ENCODE measurements at places on chromosomes 1 and 21.

DNA sequence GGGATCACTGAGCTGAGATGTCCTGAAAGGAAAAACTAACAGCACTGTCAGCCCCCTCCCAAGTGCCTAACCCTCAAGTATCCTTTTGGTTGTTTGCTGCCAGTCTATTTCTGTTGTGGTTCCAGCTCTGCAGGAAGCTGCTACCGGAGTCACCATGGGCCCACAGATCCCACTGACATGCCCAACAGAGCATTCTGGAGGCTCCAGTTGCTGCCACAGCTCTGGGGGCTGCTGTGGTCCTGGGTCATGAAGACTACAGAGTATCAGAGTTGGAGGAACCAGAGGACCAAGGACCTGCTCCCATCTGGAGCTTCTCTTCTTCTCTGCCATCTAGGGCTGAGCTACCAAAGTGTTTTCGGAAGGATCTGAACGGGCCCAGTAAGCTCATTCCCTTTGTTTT is 910 bp downstream of the LCE3A start:
- DNase-seq: no peak

- no peak for DNase-seq
These were observed 7.2 kb upstream of the IGSF3 start for GRCh38 chr1:116674751-116675150.

- DNase-seq: peak; percentile 69
These were observed 16.2 kb upstream of the ERICH3 start for GRCh38 chr1:74689621-74690363.

DNA sequence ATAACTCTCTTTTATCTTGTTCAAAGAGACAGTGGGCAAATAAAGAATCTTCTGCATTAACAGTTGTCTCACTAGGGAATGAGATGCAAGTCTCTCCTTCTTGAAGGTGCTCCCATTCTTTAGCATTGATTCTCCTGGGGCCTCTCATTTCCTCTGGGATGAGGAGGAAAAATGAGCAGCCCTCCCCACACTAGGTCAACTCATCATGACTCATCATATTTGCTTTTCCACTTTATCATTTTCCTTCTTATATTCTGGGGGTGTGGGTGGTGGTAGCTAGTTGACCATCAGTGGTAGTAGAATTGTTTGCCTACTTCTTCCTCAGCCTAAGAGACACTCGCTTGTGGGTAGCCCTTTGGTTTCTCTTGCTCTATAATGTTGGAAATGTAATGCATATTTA is 182.0 kb upstream of the C1orf87 start:
- no peak for DNase-seq

DNA sequence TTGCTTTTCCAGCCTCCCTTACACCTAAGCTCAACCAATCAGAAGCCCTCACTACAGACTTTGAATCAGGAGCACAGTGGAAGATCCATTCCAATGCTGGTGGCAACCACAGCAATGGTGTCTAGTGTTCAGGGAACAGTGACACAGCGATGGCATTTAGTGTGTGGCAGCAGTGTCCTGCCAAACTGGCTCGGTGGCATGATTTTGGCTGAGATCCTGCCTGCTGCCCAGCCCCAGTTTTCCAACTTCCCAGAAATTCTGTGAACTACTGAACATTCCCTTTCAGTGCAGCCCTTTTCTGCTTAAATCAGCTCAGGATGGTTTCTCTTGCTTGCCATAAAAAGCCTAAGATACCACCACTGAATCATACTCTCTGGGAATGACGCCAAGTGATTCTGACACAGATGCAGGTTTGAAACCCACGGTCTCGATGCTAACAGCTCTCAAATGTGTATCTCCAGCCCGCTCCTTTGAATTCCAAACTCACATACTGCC is 8.8 kb downstream of the ASAP3 start:
- DNase-seq: no peak

DNA sequence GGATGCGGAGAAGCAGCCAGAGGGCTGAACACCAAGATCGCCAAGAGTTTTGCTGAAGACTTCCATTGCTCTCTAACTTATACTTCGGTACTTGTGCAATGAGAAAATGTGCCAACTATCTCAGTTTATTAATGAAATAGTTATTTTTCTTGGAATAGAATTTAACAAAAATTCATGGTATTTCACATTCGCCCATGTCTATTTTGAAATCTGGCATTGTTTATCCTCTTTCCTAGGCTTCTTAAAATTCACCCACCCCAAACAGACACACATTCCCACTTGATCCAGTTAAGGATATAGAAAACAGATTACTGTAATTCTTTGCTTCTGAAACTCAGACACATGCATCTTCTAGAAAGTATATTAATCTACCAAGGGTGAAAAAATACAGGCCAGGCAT is 56.3 kb upstream of the ADAMTS5 start:
- DNase-seq: no peak

GRCh38 chr1:152817309-152817708 is 5.5 kb downstream of the LCE1B start:
- no peak for DNase-seq

DNA sequence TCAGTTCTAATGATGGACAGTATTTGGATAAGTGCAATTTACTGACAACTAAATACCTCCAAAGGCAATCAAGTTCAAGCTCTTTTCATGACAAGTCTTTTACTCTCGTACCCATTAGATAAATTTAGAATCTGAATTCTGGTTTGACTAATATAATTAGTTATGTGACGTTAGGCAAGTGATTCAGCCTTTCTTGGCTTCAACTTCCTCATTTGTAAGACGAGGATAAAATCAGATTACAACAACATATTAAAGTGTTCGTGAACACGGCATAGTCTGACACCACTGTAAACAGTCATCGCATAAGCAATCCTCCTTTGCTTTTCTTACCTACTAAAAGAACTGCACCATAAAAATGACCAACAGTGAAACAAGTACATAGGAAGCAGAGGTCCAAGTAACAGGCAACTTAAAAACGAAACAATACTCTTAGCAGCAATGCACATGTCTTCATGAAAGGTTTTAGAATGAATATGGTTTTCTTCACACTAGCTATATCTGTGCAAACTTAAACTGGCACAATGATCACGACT is 25.7 kb downstream of the COA6 start:
- peak; percentile 26 for DNase-seq
